ENCODE measurements at places on chromosomes 16 and 17.

DNA sequence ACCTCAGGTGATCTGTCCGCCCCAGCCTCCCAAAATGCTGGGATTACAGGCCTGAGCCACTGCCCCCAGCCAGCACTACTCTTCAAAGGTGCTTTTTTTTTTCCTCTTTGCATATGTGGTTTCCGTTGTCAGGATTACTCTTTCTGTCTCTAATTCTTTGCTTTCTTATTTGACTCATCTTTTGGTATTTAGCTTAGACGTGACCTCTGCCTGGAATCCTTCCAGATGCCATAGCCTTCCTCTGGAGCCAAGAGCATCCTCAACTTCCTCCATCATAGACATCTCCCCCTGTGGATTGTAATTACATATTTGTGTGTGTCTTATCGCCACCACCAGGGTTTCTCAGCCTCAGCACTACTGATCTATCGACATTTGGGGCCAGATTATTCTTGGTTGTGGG is 84.4 kb upstream of the XYLT1 start:
- no peak for DNase-seq

GRCh38 chr16:12868169-12868568 is 33.2 kb upstream of the SHISA9 start:
- DNase-seq, result no peak

DNA sequence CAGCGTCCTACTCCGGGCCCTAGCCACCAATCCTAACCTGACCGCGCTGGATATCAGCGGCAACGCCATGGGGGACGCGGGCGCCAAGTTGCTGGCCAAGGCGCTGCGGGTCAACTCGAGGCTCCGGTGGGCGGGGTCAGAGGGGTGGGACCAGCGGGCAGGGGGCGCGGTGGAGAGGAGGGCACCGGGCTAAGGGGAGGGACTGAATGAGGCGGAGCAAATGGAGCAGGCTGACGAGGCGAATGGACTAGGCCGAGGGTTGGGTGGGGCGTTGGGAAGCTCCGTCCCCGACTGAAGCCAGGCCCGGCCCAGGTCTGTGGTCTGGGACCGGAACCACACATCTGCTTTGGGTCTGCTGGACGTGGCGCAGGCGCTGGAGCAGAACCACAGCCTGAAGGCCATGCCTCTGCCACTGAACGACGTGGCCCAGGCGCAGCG is 4.6 kb downstream of the CARMIL2 start:
- no peak for DNase-seq

GRCh38 chr17:65219124-65219523 is 82.0 kb downstream of the RGS9 start:
- DNase-seq, result no peak

DNA sequence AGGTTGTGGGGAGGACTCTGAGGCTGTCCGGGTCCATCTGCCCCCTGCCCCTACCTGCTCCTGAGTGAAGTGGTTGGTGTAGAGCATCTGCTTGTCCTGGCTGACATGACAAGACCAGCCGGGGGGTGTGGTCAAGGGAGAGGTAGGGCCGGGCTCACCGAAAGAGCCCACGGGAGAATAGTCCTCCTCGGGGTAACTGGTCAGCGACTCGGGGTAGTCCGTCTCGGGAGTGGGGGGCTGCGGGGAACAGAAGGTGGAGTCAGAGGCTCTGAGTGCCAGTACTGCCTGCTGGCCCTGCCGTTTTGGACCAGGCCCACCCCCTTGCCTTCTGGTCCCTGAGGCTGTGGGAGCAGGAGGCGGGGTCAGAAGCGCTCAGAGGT is 27.8 kb downstream of the ARHGAP27 start:
- DNase-seq, result no peak

GRCh38 chr17:34118564-34118963 is 136.5 kb upstream of the CCL2 start:
- DNase-seq, result no peak

DNA sequence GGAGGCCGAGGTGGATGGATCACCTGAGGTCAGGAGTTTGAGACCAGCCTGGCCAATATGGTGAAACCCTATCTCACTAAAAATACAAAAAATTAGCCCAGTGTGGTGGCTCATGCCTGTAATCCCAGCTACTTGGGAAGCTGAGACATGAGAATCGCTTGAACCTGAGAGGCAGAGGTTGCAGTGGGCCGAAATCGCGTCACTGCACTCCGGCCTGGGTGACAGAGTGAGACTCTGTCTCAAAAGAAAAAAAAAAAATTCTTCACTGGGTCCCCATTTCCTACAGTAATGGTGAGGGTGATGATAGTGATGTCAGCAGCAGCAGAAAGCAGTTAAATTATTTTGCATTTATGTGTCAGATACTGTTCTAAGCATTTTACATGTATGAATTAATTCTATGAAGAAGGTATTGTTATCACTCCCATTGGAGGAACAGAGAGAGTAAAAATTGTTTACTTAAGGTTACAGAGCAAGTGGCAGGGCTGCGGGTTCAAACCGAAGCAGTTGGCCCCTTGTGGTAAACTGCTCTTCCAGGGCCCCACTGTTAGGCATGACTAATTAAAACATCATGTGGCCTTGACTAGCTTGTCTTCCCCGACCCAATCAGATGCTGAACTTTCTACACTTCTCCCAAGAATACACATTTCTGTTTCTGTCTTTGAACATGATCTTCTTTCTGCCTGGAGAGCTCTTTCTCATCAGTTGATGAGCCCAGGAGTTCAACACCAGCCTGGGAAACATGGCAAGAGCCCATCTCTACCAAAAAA is 45.8 kb downstream of the STAT3 start:
- DNase-seq, result peak; percentile 72

- DNase-seq, result peak; percentile 92
Observed at GRCh38 chr16:83807710-83808572, at the start of gene HSBP1. Gene HSBP1, plus strand, starts transcription at chr16:83807978. Its CDS starts 99 bp downstream, at chr16:83808077.

GRCh38 chr17:27651411-27652345 is 20.7 kb downstream of the LGALS9 start:
- peak; percentile 70 for DNase-seq

DNA sequence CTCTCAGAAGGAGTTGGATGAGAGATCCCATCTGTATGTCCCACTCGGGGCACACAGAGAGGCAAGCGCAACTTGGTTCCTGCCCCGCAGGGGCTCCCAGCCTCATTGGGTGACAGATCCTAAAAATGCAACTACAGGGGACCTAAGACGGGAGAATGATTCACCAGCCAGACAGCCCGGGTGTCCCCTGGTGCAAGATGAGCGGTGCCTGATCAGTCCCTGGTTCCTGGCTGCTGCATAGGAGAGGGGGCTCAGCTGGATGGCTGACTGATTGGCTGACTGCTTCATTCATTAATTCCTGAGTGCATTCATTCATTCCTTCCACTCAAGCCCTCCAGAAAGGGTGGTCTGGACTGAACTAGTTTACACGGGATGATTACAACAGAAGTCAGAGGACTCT is 22.0 kb downstream of the WNT3 start:
- DNase-seq, result no peak

- no peak for DNase-seq
Observed at GRCh38 chr16:80837533-80838147, 33.2 kb upstream of the CDYL2 start.

GRCh38 chr16:2042171-2042985 is 5.3 kb downstream of the NTHL1 start:
- no peak for DNase-seq

DNA sequence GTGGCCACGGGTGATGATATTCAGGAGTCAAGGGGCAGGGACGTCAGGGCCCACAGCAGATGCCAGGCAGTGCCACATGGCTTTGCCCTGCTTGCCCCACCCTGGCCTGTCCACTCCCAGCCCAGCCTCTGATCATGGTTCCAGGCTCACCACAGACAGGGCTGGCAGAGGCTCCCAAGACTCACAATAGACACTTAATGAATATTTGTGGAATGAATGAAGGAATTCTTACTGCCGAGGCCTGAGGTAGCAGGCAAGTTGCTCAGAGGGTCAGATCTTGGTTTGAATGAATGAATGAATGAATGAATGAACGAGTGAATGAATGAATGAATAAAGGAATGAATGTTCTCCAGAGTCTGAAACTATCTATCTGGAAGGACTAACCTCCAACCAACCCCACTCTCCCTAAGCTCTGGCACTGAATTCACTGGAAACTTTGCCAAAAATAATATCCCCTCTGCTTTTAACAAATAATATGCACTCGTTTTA is 60.9 kb downstream of the RAI1 start:
- DNase-seq, result no peak

DNA sequence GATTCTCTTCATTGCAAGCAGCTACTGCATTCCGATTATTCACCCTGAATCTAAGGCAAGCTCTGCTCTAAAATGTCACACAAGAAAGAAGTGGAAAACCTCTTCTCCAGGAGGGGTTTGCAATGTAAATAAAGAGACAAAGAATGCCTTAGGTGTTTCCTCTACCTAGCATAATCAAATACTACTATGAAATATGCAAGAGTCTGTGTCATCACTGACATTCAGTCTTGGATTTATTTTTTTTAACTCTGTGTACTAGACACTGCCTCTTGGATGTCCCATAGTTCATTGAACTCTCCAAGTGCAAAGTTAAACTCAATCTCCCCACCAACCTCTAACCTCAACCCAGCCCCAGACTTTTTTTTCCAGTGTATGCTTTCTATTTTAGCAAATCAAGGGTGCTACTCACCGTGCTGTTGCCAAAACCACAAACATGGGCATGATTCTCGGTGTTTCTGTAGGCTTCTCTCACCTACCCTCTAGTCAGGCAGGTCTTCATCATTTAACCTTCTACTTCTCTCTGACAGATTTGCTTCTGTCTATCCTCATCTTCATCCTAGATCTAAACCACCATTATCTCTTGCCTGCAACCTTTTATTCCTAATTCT is 329.1 kb downstream of the CDH13 start:
- no peak for DNase-seq

DNA sequence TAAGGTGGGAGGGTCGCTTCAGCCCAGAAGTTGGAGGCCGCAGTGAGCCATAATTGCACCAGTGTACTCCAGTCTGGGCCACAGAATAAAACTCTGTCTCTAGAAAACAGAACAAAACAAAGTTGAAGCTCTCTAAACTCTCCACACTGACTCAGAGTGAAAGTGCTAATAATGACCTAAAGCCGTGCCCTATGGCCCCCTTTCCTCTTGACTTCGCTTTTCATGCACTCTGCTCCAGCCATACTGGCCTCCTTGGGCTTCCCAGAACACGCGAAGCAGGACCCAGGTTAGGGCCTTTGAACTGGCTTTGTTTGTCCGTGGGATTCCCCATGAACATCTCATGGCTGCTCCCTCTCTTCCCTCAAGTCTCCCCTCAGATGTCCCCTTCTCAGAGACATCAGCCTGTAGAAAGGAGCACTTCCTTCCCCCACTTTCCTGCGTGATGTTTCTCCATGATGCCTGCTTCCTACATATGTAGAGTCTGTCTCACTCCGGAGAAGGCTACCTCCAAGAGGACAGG is 18.6 kb upstream of the SPN start:
- DNase-seq, result no peak

GRCh38 chr16:87062569-87063442 is 254.4 kb downstream of the C16orf95 start:
- peak; percentile 11 for DNase-seq

DNA sequence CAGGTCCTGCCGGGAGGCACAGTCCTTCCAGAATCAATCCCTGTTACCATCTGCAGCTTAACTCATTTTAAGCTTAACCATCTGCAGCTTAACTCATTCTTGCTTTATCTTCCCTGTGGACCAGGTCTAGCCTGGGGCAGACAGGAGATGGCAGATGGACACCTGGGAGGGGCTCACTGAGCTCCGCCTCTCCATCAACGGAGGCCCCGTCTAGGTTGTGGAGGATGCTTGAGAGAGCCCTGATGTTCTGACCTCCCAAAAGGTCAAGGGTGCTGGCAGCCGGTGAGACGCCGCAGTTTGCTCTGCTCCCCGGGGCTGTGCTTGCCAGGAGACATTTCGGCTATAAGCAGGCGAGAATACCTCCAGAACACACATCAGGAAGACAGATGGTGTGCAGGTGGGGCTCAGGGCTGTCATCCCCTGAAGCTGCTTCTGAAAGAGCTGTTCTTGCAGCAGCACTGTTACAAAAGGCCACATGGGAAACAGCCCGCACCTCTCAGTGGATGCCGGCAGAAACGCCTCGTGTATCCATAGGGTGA is 41.3 kb downstream of the BAIAP2 start:
- no peak for DNase-seq

DNA sequence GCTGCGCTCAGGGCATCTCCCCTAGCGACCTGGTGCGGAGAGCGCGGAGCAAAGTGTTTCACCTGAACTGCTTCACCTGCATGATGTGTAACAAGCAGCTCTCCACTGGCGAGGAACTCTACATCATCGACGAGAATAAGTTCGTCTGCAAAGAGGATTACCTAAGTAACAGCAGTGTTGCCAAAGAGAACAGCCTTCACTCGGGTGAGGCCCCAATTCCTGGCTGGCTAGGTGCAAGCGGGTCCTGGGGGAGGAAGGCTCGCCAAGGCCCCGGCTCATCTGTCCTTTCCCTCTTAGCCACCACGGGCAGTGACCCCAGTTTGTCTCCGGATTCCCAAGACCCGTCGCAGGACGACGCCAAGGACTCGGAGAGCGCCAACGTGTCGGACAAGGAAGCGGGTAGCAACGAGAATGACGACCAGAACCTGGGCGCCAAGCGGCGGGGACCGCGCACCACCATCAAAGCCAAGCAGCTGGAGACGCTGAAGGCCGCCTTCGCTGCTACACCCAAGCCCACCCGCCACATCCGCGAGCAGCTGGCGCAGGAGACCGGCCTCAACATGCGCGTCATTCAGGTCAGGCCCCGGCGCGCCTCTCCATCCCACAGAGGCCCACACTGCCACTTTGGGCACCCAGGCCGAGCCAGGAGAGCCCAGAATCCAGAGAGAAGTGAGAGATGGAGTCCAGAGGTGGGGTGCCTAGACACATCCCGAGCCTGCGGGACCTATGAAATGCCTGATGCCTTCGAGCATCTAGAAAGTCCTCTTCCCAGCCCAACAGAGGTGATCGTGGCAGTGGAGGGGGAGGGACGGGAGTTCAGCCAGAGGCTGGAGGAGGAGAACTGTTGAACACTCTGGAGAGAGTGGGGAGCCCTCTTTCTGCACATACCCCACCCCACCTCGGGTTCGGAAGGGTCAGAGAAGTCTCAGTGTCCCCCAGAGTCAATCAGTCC is 3.3 kb downstream of the LHX1 start:
- no peak for DNase-seq
